HTR-8/SVneo (cell line): ENCODE measurements at places on chromosomes 7 and 10.

DNA sequence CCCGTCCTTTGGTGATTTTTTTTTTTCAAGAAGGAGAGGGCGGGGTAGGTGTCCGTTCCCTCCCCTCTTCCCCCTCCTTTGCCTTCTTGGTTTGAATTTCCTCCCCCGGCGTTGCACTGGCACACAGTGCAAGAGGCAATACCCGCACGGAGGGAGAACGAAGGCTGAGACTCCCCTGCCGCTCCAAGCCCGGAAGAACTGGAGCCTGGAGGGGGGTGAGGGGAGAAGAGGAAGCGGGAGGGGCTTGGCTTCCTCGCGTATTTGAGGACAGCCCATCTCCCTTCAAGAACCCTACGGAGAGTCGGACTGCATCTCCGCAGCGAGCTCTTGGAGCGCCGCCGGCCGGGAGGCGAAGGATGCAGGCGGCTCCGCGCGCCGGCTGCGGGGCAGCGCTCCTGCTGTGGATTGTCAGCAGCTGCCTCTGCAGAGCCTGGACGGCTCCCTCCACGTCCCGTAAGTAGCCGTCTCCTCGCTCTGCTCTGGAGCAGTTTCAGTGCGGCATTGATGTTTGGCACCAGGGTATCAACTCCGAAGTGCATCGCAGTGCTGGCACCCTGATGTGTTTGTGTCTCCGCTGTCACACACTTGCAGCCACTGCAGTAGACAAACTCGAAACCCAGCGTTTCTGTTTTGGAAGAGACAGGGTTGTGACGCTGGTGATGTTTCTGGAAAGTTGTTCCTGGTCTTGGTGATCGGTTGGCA is at the start of gene CNTNAP2:
TSS of gene CNTNAP2 (plus strand) at position 281 of the 702 bp plus-strand sequence. CDS start at position 357, 76 bp downstream.
- DNase-seq, result no peak

GRCh38 chr10:71726580-71727104 is 7.1 kb upstream of the C10orf105 start:
- DNase-seq, result no peak

DNA sequence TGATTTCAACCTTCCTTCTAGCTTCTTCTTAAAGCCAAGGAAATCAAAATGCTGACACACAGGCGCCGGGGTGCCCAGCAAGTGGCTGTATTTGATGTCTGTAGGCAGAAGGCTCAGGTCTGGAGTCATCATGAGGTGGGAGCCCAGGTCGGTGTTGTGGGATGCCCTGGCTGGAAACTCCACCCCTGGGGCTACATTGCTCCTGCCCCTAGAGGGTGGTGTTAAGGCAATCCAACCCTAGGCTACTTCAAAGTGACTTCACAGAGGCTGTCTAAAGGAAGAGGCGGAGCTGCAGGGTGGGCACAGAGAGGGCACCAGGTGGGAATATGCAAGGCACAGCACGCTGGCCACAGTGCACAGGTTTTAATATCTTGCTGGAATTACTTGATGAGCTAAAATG is 200.9 kb downstream of the ADAM12 start:
- no peak for DNase-seq

DNA sequence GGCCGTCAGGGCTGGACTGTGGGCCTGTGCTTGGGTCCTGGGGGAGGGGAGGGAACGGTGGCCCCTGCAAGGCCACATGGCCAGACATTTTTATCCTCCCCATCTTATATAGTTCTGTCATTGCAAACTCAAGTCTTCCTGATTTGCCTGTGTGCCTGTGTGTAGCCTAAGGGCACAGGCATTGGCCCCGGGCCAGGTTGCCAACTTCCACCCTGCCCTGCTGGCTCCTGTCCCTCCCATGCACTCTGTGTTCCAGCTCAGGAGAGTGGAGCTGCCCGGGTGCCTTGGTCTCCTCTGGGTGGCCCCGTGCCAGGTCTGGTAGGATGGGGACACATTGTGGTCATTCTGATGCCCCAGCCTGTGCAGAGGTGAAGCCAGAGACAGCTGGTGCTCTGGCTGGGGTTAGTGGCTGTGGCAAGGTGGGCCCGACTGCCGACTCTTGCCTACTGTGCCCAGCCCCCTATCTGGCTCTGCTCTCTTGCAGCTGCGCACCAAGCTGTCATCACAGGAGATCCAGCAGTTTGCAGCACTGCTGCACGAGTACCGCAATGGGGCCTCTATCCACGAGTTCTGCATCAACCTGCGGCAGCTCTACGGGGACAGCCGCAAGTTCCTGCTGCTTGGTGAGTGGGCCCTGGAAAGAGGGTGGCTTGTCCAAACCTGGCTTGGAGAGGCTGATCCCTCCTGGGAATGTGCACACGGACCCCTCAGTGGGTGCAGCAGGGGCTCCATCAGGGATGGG is 14.8 kb downstream of the NACAD start:
- DNase-seq, result no peak

- DNase-seq, result peak; percentile 14
Observed at GRCh38 chr7:107579554-107579884, 527 bp upstream of the BCAP29 start.

DNA sequence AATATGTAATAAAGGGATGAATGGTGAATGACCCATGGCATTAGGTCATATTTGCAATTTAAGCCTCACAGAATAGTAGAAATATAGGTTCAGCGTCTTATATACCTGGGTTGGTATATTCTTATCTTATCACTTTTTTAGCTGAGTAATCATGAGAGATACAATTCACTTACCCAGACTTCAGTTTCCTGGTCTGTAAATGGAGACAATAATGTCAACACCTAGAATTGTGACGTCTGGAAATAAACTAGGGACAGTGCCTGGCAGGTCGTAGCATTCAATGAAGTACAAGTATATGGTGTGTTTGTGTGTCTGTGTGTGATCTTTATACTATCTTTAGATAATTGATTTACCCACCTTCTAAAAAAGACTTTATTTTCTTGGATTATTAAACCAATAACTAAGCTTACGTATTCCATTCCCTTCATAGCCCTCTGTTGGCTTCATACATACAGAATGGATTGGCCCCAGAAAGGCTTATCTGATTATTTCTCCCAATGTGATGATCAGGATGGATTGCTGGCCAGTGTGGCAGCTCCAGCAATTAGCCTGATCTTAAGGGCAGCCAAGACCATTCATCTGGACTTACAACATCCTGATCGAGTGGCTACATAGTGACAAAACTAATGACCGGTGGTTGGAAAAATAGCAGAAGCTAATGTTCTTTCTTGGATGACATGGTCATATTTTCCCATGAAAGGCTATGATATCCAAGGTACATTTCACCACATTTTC is 121.2 kb upstream of the NPVF start:
- DNase-seq, result no peak

GRCh38 chr10:123862421-123863182 is 29.0 kb downstream of the CPXM2 start:
- no peak for DNase-seq

- DNase-seq, result no peak
Observed at GRCh38 chr10:90804354-90804753, 53.5 kb downstream of the HTR7 start.

DNA sequence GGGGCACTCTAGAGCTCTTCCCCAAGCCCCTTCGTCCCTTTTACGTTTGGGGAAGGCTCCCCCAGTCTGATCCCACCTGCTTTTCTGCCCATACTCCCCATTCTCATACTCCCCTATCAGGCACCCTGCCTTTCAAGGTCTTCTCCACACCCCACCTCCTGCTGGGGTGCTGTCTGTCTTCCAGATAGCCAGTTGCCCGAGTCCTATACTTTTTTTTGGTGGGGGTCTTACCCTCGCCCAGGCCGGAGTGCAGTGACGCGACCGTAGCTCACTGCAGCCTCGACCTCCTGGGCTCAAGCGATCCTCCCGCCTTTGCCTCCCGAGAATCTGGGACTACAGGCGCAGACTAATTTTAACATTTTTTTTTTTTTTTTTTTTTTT is 775 bp upstream of the ABHD11 start:
- no peak for DNase-seq

GRCh38 chr10:102917314-102917961 is 656 bp upstream of the CNNM2 start:
- DNase-seq, result peak; percentile 77

DNA sequence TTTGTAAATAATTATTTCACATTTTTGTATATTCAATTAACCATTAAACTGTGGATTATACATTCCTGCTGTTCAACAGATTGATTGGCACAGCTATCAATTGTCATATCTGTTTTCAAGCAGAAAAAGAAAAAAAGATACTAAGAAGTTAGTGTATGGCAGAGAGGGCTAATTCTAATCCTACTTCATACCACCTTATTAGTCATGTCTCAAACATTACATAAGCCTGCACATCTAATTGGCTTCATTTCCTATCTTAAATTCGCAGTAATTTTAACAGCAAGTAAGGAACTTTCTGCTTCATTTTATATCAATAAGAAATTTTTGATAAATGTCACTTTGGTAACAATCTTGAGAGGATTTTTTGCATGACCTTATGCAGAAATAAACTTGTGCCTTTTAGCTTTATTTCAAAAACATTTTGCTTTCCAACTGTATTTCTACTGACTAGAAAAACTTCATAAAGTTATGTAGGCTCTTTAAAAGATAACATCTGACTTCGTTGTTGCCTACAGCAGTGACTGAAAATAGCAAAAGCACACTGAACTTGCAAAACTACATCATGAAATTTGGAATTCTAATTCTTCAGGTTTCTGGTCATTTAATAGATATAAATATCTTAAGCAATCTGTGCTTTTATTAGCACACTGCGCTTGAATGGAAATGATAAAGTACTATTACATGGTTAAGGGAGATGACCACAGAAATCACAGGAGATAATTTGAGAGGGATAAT is 111.5 kb downstream of the SEMA3C start:
- DNase-seq, result no peak

GRCh38 chr10:98533746-98534445 is 87.2 kb upstream of the HPS1 start:
- no peak for DNase-seq

GRCh38 chr7:51006483-51007235 is 224.0 kb upstream of the GRB10 start:
- no peak for DNase-seq

GRCh38 chr10:122062831-122063674 is 74.1 kb downstream of the TACC2 start:
- DNase-seq, result peak; percentile 68

DNA sequence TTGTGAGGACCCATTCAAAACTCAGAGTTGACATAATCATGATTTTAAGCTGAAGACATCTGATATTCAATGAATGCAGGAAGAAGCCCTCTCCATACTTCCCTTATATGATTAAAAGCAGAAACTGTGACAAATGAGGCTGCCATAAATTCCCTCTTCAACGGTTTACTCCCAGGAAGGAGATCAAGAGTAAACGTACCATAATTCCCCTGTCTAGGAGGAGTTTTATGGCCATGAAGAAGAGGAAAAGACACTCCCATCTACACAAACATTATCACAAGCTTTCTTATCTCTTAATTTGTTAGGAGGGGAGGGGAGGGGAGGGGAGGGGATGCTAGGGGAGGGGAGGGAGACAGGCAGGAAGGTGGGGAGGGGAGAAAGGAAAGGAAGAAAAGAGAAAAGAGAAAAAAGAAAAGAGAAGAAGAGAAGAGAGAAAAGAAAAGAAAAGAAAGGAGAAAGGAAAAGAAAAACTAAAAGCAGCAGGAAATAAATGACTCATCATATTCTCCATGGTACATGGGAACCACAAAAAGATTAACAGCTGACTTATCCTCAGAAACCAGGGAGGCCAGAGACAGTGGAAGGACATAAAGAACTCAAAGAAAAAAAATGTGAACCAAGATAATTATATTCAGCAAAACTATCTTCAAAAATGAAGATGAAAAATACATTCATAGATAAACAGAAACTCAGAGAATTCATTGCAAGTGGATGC is 121.6 kb downstream of the ALOX5 start:
- no peak for DNase-seq

DNA sequence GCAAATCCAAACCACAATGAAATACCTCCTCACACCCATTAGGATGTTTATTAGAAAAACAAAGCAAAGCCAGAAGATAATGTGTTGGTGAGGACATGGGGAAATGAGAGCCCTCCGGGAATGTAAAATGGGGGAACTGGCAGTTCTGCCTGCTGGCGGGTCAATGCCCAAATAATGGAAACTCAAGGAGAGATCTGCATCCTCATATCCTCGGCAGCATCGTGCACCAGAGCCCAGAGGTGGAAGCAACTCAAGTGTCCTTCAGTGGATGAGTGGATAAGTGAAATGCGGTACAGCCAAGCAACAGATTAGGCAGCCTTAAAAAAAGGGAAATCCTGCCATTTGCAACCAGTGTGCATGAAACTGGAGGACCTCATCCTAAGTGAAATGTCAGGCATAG is 325.2 kb downstream of the WDR37 start:
- DNase-seq, result no peak

- DNase-seq, result no peak
Observed at GRCh38 chr7:145817687-145818086, 298.9 kb upstream of the CNTNAP2 start.

DNA sequence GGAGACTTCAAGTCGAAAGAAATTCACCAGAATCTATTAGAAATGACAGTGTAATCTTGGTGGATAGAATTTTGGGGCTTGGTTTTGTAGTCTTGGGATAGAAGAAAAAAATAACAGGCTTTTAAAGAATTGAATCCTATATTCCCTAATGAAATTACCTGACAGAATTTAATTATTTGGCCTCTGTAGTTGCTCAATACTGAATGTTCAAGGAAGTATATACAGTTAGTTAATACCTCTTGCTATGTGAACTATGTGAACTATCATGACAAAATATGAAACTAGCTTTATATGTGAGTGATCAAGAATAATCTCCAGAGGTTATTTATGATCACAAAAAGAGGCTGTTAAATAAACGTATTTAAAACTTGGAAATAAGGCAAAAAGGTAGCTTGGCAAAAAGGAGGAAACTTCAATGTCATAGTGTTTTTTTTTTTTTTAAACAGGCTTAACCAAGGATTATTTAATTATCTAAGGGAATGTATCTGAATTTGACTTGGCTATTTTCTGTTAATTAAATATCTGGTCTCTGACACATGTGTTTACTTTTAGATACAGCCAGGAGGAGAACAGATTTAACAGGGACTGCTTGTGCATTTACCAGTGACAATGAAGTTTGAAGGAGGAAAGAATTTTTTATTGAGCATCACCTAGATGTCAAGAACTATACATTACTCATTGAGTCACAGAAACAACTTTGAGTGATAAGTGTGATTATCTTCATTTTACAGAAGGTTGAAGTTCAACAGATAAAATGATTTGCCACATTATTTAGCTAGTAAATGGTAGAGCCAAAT is 11.5 kb upstream of the CASD1 start:
- no peak for DNase-seq

- DNase-seq, result peak; percentile 65
Observed at GRCh38 chr7:98745722-98746318, 124.0 kb downstream of the TMEM130 start.

GRCh38 chr7:86645676-86646276 is 2.1 kb downstream of the GRM3 start:
- no peak for DNase-seq

- DNase-seq, result no peak
Observed at GRCh38 chr7:22601812-22602565, 102.0 kb upstream of the STEAP1B start.

- no peak for DNase-seq
Observed at GRCh38 chr7:150974468-150975391, 3.4 kb downstream of the KCNH2 start.

DNA sequence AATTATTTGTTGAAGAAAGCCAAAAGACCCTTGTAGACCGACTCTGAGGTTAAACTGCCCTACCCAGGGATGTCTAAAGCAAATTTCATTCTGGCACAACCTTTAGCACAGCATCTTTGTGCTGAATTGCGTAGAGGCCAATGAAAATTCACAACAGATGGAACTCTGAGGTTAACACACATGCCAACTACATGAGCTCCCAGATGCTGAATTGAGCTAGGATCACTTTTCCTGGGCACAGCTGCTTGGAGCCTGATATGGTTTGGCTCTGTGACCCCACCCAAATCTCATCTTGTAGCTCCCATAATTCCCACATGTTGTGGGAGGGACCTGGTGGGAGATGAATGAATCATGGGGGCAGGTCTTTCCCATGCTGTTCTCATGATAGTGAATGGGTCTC is 158.0 kb upstream of the PTN start:
- no peak for DNase-seq
